ENCODE measurements at places on chromosomes 1 and 21.

GRCh38 chr1:30749691-30750583, 7.6 kb downstream of the LAPTM5 start:
- DNase-seq = no peak

- no peak for DNase-seq
These were observed 75.8 kb upstream of the WNT4 start for GRCh38 chr1:22218618-22219250.

DNA sequence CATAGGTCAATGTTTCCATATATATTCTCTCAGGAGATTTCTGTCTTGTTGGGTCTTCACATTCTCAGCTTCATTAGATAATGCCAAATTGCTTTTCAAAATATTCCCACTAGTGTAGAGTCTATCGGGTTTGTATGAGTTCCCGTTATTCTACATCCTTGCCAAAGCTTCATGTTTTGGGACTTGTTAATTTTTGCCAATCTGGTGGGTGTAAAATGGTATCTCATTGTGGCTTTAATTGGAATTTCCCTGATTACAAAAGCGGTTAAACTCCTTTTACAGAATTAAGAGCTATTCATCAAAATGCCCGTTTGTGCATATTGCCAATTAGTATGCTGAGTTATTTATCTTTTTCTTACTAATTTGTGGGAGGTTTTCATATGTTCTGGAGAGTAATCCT, 708.4 kb upstream of the ADAMTS5 start:
- no peak for DNase-seq

DNA sequence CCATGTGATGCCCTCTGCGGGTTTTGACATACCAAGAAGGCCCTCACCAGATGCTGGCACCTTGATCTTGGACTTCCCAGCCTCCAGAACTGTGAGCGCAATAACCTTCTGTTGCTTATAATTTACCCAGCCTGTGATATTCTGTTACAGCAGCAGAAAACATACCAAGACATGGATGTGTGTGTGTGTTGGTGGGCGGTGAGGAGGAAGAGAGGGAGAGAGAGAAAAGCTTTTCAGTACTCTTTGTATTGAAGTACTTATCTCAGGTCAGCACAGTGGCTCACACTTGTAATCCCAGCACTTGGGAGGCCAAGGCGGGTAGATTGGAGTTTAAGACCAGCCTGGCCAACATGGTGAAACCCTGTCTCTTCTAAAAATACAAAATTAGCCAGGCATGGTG, 23.1 kb downstream of the TRAPPC10 start:
- no peak for DNase-seq

- no peak for DNase-seq
These were observed 259.6 kb upstream of the RRP15 start for GRCh38 chr1:218025454-218025853.

DNA sequence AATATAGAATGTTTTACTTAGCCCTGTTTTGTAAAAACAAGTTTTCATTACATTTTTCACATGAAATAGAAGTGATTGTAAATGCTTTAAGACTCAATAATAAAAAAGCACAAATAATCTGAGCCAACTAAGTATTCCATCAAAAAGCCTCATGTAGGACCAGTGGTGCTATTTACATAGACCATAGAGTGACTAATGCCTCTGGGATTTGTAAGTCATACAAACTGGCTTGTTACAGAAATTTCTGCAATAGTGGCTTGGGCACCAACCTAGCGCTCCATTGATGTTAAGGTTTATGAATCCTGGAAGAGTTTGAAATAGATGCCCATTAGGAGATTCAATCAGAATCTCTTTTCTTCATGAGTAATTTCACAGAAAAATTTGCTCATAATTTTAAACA, 31.9 kb downstream of the ZMYM1 start:
- peak; percentile 63 for DNase-seq

DNA sequence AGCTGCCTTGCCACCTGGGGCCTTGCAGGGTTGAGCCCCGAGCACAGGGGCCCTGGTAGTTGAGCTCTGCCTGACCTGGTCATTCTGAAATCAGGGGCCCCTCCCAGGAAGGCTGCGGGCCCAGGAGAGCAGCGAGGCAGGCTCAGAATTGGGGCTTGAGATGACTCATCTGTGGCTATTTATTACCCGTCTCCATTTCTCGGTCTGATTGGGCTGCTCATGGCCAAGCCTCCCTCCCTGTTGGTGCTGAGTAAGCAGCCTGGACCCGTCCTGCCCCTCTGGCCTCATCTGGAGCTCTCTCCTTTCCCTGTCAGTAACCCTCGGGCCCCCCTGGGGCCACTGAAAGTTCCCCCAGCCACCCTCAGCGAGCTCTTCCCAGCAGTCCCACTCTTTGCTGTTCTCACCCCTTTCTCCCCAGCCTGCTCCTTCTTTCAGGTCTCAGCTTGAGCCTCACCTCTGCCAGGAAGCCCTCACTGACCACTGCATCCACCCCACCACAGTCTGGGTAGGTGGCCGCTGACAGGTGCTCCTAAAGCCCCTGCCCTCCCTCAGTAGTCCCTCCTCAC, 11.0 kb upstream of the TNFRSF8 start:
- peak; percentile 88 for DNase-seq

DNA sequence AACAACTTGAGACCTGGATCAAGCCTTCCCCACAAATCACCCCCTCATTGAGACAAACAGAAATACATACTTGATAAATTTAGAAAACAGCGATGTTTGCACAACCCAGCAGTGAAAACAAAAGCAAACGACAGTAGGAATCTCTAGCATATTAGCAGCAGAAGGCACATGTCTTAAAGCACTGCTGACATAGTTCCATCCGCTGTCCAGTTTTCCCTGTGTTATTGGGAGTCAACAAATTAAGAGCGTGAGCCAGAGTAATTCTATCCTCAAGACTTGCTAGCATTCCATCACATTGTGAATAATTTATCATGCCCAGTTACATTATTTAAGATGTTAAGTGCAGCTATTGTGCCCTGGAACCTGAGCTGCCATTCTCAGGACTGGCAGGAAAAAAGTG, 55.3 kb downstream of the IGSF5 start:
- DNase-seq = no peak
